M059J (cell line): ENCODE measurements at places on chromosomes 5 and 9. TPM values are rescaled to one million over a fixed set of nuclear protein-coding genes. Genes with fewer than 3 reads are reported as not detected.
A peak's percentile ranks its signal among the peaks of the same experiment; 100 is the strongest.

The CWC27 gene
- 8.7 and 10.6 TPM in 2 replicates for total RNA-seq

The CTXN3 gene
- total RNA-seq, result not detected in 2 replicates

DNA sequence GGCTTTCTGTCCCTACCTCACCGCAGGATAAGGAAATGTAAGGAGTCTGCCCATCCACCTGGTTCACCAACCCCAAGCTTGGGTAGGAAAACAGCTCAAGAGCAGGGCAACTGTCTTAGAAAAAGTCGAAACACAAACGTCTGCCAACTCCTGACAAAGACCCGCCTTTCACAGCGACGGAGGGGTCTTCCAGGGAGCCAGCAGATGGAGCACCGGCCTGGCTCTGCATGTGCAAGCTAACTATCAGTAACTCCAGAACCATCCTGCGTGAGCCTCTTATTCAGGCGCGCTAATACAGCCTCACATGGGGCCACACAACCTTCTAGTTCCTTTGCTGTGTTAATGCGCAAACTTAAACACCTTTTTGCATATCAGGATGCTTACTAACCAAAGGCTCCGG lies 26.9 kb downstream of the CAMSAP1 start:
- no peak for DNase-seq

- DNase-seq, result no peak
These were observed 6.5 kb downstream of the PAEP start for GRCh38 chr9:135568026-135568425.

DNA sequence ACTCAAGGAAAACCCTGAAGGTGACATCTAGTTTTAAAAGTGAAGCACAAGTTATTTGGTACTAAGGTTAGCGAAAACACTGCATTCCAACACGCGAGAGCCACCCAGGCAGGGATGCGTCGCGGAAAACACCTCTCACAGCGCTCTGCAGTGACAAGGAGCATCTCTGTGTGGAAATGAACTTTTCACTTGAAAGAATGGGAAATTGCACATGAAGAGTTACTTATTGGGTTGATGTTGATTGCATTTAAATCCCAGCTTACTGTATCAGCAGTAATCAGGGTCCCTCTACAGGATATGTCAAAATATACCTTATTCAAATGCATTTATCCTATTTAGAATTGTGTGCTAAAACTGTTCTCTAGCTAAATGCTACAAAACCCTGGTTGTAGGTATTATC lies 144.4 kb downstream of the BNC2 start:
- peak; percentile 68 for DNase-seq

DNA sequence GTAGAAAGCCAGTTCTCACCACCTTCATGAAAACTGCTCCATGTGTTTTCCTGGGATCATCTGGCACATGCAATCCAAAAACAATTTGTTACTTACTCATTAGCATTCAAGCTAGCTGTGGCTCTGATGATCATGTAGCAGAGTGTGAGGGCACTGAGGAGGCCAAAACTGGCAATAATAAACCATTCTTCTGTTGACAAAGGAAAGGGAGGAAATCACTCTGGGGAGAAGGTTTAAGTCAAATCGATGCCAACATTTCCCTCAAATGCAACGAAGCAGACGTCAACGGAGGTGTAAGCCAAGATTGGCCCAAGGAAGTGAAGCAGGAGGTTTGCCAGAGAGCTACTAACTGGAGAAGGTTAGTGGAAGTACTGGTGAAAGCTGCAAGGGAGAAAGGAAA lies 55.7 kb upstream of the TBC1D9B start:
- no peak for DNase-seq

DNA sequence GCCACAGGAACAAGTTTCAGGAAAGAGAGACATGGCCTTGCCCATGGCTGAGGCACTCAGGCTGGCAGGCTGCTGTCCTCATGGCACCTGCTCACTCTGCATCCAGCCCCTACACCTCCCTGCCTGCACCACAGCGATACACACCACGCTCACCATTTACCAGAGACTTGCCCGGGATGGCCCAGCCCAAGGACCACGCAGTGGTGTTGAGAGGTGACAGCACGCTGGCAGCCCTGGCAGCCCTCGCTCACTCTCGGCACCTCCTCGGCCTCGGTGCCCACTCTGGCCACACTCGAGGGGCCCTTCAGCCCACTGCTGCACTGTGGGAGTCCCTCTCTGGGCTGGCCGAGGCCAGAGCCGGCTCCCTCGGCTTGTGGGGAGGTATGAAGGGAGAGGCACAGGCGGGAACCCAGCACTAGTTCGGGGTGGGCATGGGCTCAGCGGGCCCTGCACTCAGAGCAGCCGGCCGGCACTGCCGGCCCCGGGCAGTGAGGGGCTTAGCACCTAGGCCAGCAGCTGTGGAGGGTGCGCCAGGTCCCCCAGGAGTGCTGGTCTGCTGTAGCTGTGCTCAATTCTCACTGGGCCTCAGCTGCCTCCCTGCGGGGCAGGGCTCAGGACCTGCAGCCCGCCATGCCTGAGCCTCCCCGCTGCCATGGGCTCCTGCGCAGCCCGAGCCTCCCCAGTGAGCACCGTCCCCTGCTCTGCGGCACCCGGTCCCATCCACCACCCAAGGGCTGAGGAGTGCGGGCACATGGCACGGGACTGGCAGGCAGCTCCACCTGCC lies 20.3 kb downstream of the ZDHHC11B start:
- no peak for DNase-seq

- peak; percentile 6 for DNase-seq
These were observed 96.3 kb upstream of the MEF2C start for GRCh38 chr5:88979244-88979643.

DNA sequence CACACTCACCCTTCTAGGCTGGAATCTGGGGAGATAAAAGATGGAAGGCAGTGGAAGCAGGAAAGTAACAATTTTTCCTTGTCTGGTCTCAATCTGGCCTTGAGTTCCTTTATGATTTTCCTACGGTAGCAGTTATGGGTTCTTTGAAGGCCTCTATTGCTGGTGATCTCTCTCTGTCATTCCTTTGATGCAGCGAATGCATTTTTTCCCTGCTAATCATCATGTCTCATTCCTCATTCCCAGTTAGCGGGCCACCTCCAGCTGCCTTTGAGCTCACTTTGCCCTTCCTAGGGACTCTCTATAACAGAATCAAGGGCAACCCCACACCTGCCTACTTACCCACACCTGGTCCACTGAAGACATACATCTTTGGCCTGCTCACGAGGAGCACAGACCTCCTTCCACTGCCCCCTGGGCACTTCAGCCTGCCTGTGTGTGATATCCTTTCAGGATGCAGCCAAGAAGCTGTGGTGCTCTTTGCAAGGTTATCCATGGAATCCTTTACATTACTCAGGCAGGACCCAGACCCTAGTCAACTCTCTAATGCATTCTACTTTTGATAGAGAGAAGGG lies 191.7 kb downstream of the DRD1 start:
- DNase-seq, result peak; percentile 56

DNA sequence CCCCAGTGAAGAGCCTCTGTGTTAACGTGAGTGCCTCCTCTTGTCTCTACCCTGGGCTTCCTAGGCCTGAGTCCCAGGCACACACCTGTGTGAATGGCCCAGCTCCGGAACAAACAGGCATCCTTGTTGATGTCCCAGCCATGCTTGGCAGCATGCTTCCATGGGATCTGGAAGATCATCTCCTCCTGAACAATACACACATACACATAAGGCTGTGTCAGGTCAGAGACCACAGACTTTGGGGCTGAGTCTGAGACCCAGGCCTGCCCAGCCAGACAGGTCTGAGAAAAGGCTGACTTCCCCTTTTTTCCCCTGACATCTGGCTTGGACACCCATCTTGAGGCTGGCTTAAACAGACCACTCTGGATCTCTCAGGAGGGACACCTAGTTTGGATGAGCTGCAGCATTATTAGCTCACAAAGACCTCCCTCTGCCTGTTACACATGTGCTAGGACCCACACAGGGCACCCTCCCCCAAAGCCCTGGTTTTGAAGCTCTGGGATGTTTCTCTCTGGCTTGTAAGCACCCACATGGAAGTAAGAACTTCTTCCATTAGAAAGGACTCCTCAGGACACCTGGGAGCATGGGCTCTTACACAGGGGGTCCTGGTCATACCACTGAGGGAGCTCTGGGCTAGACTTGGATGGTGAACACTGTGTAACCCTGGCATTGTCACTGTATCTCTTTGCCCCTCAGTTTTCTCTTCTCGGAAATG lies 2.6 kb downstream of the IRF1 start:
- no peak for DNase-seq
